ENCODE measurements at places on chromosomes 5 and 9.
A peak's percentile ranks its signal among the peaks of the same experiment; 100 is the strongest.

- peak; percentile 60 for DNase-seq
Measured at GRCh38 chr9:131590907-131591844, 45.9 kb downstream of the PRRT1B start.

DNA sequence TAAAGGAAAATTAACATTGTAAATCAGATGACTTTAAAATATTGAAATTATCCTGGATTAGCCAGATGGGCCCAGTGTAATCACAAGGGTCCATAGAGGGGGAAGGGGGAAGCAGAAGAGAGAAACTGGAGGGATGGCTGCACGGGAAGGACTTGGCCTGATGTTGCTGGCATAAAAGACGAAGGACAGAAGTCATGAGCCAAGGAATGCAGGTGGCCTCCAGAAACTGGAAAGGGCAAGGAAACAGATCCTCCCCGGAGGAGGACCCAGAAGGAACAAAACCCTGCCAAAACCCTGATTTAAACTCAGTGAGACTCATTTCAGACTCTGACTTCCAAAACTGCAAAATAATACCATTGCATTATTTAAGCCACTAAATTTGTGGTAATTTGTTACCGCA is 100.2 kb downstream of the ADAMTS2 start:
- no peak for DNase-seq

GRCh38 chr5:81719743-81720345 is 31.1 kb downstream of the SSBP2 start:
- DNase-seq: no peak

DNA sequence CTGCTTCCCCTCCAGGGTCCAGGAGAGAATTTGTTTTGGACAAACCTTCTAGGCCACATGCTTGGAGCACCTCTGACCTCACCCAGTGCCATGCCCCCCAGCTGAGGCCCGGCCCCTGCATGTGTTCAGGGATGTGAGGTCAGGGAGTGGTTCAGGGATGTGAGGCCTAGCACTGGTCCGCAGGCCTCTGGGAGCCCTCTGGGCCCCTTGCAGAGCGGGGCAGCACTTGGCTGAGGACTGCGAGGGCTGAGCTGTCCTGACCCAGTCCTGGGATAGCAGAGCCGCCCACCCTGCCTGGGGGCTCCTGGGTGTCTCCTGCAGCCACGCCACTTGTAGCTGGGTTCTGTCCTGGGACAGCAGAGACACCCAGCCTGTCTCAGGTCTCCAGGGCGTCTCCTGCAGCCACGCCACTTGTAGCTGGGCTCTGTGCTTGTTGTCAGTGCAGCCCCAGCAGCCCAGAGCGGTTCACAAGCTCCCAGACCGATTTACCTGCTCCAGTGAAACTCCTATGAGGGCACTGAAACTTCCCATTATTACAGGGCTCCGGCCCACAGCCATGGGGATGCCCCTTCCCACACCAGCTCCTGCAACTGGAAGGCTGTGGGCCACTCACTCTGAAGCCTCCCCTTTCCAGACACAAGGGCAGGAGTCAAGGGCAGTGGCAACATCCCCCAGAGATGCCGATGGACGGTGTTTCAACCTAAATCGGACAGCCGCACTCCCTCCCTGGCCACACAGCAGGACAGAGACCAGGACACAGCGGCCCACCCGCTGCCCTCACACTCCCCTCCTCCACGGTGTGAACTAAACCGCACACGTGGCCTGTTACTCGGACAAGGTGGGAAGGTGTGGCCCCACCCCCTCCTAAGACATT is 5.4 kb upstream of the CEP72 start:
- DNase-seq: no peak

DNA sequence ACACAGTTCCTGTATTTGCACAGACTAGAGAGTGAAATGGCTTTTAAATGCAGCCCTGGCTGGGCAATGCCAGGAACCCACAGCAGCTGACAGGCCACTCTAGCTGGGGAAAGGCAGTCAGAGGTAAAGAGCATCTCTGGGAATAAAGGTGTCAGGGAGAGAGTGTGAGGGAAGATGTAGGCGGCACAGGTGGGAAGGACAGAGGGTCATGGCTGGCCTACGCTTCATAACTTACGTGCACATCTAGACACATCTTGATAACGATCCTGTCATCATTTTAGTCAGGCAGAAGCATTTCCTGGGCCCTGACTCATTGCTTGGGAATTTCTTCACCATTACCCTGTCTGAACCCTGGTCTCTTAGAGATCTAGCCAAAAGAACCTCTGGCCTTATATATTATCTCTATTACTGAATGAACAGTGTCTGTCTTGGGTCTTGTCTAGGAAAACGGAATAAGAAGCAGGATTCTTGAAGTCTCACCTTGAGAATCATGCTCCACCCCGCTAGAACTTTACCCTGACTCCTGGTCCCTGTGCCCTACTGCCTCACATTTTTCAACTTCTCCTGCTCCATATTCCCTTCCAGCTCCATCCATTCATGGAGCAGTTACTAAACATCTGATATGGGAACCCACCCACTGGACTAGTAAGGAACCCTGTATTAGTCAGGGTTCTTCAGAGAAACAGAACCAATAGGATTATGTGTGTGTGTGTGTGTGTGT is 106.4 kb upstream of the ELL2 start:
- DNase-seq: no peak

GRCh38 chr9:135335691-135336181 is 143.8 kb upstream of the PPP1R26 start:
- DNase-seq: no peak

- no peak for DNase-seq
Measured at GRCh38 chr5:112861638-112861985, 525 bp downstream of the SRP19 start.

- DNase-seq: no peak
Measured at GRCh38 chr5:84869675-84870074, 485.0 kb upstream of the EDIL3 start.

DNA sequence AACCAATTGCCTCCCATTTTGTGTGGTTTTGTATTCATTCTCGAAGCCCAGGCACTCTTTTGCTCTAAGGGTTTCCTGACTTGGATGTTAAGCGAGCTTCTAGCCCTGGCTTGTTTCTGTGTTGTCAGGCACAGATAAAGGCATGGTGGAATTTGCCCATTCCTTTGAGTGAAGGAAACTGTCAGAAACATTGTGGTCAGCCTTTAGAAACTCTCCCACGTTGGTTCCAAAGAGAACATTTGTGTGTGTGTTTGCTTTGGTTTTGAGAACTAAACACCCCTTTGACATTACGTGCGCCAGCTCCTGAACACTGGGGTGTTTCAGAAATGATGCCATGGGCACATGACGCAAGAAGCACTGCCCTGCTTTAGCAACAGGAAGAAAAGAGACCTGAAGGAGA is 320.9 kb downstream of the NTRK2 start:
- no peak for DNase-seq

- DNase-seq: no peak
Measured at GRCh38 chr5:132979976-132980375, 16.5 kb upstream of the AFF4 start.

GRCh38 chr5:155128786-155129512 is 115.4 kb downstream of the KIF4B start:
- DNase-seq: no peak

DNA sequence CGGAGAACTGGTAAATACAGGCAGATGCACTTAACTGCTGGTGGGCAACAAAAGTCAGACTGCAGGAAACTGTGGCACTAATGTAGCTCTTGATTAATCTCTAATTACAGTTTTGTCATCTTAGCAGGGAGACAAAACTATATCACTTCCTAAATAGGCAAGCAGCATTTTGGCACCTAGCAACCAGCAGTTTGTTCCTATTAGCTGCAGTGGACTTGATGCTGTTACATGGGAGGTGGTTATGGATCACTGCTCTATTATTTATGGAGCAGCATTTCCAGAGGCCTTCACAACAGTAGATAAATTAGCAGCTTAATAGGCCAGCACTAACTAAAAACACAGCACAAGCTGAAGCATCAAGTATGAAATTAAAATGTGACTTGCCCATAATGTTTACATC is 518.3 kb upstream of the ITGA1 start:
- DNase-seq: no peak

DNA sequence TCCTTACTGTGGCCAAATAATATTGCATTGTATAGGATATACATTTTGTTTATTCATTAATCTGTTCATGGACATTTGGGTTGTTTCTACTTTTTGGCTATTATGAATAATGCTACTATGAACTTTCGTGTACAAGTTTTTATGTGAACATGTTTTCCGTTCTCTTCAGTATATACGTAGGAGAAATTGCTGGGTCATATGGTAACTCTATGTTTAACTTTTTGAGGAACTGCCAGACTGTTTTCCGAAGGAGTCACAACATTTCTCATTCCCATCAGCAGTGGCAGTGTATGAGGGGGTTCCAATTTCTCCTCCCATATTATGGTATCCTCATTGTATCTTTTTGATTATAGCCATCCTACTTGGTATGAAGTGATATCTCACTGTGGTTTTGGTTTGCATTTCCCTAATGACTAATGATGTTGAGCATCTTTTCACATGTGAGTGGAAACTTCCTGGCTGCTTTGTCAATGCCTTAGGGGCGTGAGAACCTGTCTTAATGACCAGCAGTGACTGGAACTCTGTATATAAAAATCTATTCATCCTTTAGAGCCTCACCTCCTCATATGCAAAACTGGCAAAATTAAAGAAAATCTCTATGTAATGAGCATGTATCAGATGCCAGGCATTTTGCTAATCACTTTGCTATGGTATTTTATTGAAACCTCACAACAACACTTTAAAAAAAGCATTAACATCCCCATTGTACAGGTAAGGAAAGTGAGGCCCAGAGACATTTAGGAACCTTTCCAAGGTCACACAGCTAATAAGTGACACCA is 47.8 kb upstream of the TGFBR1 start:
- DNase-seq: no peak

DNA sequence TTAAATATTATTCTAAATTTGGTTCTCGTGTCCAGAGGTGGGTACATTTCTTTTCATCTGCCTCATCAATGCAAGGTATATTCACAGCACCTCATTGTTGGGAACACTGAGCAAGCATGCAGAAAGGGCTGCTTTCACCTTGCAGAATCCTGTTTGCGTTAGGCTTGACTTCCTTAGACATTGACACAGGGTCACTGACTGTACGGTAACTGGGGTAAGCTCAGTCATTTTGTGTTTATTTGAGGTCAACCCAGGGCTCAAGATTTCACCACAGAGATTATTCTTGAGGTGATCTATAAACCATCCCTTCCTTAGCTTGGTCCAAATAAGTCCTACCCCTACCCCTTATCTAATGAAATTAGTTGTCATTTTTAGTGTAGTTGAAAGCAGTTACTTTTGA is 1.7 kb upstream of the PTPDC1 start:
- DNase-seq: no peak

DNA sequence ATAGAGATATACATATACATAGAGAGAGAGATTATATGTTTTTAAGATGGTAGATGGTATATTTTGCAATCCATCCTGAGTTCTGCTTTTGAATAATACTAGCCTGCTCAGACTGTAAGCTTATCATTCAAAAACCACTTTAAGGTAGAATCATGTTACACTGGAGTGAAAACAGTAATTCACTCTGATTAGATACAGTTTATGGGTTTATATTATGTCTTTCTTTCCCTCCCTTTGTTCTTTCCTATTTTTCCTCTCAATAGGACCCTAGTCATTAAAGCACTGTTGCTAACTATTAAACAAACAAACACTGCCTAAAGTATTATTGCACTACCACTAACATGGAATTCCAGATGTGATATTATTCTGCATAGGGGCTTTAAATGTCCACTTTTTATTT is 202.0 kb downstream of the ADAMTSL1 start:
- DNase-seq: no peak

DNA sequence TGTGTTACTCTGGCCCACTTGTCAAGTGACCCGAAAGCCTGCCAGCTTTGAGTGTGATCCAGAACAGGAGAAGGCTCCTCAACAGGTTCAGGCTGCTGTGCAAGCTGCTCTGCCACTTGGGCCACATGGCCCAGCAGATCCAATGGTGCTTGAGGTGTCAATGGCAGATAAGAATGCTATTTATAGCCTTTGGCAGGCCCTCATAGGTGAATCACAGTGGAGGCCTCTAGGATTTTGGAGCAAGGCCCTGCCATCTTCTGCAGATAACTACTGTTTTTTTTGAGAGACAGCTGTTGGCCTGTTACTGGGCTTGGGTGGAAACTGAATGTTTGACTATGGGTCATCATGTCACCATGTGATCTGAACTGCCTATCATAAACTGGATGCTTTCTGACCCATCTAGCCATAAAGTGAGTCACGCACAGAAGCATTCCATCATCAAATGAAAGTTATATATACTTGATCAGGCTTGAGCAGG is 180.8 kb downstream of the CARTPT start:
- DNase-seq: no peak
